ENCODE measurements at places on chromosomes 4 and X.

DNA sequence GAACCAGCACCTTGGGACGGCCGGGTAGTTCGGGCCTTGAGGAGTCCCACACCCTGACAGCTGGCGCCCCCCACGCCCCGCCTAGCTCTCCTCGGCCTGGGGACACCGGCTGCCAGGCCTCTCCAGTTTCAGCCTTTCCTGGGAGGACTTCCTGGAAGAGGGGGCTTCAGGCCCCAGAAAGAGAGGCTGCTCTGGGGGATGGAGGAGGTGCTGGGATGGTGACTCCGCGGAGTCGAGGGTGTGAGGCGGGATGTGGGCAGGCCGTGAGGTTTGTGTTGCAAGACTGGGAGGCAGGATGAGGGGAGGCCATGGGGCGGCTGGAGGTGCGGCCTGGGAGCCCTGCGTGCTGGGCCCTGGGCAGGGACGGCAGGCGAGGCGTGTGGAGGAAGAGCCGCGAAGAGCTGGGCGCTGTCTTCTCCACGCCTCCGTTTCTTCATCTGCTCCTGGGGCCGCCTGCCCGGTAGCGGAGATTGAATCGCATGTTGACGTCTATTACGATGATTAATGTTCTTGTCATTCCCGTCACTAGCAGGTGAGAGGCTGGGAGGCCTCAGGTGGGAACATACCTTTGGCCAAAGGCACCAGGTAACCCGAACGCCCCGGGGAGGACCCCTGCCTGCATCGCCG lies 918 bp upstream of the FGFRL1 start:
- peak; percentile 58 for DNase-seq

GRCh38 chr4:112069110-112069509 lies 76.1 kb upstream of the FAM241A start:
- no peak for DNase-seq

GRCh38 chr4:151035911-151036310 lies 20.8 kb upstream of the LRBA start:
- DNase-seq, result no peak

DNA sequence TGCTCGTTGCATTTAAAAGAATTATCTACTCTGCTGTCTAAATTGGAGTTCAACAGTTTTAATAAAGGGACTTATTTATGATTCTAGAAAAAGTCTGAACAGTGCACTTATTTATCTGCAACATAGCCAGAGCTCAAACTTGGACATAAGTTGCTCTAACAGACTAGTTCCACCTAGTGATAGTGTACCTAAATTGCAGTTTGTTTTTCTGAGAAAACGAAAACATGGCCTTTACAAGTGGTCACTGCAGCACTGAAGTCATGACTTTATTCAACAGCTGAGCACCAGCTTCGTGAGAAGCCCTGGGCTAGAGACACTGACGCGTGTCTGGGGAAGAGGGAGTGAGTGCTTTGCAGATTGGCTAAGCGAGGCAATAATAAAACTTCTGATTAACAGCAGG lies 77.3 kb upstream of the IGSF1 start:
- DNase-seq, result no peak

DNA sequence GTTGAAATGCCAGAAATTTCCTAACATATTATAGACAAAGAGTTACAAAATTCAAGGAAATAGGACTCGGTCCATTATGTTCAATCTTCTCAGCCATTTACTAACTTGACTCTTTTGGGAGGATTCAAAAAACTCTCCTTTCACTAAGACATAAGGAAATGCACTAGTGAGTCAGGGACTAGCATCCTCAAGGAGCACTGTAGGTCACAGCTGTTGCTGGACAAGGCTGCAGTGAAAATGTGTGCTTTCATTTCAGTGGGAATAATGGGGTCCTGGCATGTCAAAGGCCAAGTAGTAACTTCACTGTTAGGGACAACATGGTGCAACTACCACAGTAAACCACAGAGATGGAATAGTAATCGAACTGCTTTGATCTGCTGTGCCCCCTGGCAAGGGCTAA lies 56.9 kb upstream of the ABCG2 start:
- DNase-seq, result no peak

DNA sequence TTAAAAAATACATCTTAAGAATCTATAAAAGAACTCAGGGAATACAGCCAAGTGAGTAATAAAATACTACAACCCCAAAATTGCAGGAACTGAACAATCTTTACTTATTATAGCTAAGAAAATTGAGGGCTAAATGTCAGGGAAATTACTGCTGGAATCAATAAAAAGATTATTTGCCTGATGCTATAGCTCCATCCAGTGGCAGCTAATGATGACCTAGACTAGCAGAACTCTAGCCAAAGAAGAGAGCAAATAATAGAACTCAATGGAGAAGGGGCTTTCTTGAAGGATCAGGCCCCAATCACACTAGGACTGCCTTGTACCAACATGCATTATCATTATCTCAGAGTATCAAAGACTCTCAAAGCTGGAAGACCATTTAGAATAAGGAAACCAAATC lies 85.0 kb upstream of the FAM241A start:
- DNase-seq, result no peak

DNA sequence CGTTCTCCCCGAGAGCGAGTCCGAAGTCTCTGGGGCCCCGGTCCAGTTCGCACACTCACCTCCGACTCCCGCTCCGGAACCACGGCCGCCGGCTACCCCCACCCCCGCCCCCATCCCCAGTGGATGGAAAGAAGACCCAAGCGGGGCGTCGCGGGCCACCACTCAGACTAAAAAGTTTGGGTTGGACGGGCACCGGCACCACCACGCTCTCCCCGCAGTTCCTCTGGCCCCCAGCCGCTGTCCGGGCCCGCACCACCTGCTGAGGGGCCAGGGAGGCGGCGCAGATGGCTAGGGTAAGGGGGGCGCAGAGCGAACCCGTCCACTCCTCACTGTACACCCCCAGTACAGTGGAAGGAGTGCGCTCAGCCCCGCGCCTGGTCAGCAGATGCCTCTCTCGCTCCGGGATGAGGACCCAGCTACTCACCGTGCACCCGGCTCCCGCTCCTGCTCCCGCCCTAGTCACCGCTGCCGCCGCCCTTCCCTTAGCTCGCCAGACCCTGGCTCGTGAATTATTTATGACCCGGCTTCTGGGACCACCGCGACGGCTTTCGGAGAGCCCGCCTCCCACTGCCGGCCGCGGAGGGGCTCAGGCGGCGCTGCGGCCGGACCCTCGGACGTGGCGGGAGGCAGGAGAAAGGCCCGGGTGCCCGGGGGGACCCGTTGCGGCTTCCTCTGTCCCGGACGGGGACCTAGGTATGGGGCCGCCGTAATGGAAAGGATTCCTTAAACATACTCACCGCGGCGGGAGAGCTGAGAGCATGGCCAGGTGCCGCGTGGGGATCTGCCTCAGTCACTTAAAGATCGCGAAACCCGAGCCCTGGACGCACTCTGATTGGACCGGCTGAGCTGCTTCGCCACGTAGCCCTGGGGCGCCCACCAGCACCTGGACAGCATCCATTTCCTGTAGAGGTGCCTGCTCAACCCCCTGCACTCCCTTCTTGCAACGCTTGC lies at the start of gene PROM1:
PROM1 (minus strand) TSS at position 783 of the 951 bp plus-strand sequence. CDS start 8,117 bp downstream, outside the sequence.
- DNase-seq, result no peak

DNA sequence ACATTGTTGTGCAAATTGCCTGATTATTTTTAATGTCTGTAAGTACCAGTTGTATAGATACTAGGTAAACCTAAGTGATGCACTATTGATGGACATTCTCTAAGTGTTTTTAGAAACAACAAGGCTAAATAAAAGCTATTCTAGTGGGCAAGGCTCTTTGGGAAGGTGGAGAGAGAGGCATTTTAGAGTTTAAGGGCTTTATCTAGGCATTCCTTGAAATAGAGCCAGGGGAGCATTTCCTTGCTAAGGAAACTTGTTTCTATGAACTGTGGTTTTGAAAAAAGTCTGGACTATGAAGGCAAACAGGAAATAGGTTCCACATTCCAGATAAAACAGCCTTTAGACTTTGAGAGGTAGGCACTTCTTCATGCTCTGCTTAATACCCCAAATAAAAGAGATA lies 23.8 kb downstream of the BMX start:
- no peak for DNase-seq

- DNase-seq, result no peak
These were observed 619.2 kb upstream of the GNPDA2 start for GRCh38 chr4:45345558-45345957.

DNA sequence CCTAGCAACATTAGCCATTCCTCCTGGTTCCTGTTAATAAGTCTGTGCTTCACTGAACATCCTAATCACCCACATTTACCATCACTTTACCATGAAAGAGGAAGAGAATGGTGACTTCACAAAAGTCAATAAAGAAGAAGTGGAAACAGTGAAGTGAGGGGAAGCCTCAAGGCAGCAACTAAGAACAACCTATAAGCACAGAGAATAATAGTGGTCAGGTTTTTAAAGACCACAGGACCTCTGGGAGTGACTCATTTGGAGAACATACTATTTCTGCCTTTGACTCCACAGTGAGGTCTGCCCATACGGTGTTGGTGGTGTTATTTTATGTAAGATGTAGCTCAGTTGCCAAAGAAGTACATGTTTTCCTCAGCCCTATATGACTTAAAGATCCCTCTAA lies 86.0 kb upstream of the TET2 start:
- DNase-seq, result no peak

DNA sequence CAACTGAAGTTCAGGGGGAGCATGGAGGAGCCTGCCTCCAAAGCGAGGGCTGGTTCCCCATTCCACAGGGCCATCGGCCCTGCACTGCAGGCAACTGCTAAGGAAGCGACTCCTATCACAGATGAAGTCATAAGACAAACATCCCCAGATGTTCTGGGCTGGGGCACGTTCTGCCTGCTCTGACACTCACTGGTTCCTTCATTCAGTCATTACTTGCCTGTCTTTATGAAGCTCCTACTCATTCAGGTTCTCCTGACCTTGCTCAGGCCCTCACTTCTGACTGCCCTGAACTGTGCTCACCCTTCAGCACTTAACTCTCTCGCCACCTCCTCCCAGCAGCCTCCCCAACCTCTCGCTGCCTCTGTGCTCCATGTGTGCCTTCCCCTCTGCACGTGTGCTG lies 2.5 kb upstream of the SLC2A9 start:
- DNase-seq, result no peak

DNA sequence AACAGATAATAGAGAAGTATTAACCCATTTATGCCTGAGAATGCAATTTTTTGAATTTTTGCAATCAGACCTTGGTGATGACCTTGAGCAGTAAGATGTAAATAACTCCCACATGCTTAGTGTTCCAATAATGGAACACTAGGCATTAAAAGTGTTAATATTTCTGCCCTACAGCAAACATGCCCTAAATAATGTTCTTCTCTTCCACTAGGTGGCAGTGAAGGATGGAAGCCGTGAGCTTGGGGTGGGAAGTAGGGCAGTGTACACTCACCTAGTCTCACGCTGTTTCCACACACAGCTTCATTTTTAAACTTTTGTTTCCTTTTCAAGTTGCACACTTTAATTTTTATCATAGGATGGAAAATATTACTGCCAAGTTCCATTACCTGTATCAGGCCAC lies 613.1 kb upstream of the HS3ST1 start:
- DNase-seq, result no peak

DNA sequence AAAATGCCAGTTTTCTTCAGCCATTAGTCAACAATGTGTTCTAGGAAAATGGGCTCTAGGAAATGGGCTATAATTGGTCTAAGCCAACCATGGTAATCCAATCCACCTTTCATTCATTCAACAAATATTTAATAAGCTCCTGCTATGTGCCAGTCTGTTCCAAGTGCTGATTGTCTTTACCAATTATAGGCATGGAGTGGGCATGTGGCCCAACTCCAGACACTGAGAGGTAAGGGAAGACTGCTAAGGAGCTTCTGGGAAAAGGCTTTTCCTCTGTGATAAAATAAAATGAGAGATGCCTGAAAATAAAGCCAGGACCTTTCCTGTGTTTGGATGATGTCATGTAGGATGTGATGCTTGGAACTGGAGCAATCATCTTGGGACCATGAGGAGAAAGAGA lies 43.3 kb downstream of the HOPX start:
- DNase-seq, result no peak

DNA sequence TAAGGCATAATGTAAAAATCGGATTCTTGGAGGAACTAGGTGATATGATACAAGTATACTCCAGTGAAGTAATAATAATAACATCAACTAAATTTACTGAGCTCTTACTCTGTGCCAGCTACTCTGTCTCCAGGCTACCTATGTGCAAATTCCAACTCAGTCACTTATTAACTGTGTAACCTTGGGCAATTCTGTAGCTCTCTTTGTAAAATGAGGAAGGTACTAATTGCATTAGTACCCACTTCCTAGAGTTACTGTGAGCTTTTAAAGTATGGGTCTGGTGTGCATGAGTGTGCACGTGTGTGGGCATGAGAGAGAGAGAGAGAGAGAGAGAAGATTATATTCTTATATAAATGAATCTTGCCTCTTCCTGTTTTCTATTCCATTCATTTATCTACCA lies 169.9 kb downstream of the KCNIP4 start:
- DNase-seq, result no peak

DNA sequence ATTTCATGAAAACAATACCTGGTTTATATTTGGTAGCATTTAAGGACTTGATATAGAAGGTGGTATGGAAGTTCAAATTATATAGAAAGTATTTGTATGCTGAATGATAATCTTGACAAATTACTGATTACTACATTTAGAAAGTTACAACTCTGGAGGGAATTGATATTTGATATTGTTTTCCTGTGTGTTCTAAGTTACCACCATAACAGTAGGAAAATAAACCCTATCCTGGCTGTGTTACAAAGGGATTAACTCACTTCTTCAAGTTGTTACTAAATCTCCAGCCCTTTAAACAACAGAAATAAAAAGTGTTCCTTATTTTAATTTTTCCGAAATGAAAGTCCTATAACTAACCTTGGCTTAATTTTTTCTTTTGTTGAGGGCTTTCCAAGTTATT lies 36.6 kb downstream of the FHL1 start:
- DNase-seq, result no peak

DNA sequence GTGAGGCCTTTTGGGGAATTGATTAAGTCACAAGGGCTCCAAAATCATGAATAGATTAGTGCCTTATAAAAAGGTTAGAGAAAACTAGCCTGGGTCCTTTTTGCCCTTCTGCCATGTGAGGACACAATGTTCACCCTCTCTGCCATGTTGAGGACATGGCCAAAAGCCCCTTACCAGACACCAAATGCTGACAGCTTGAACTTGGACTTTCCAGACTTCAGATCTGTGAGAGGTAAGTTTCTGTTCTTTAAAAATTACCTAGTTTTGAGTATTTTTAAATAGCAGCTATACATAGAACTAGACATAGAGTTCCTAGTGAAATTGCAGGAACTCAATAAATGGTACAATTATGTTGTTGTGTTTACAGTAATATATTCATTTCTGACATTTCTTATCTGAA lies 1214.4 kb downstream of the ADGRL3 start:
- no peak for DNase-seq

Data from activated CD8-positive, alpha-beta memory T cell treated with anti-CD3 and anti-CD28 coated beads, Interleukin-2, amount 50 U/mL, for 4 hours (primary cell).